ENCODE measurements at places on chromosomes 6 and 20.

- no peak for DNase-seq
These were observed 42.9 kb downstream of the C6orf132 start for GRCh38 chr6:42099340-42100028.

DNA sequence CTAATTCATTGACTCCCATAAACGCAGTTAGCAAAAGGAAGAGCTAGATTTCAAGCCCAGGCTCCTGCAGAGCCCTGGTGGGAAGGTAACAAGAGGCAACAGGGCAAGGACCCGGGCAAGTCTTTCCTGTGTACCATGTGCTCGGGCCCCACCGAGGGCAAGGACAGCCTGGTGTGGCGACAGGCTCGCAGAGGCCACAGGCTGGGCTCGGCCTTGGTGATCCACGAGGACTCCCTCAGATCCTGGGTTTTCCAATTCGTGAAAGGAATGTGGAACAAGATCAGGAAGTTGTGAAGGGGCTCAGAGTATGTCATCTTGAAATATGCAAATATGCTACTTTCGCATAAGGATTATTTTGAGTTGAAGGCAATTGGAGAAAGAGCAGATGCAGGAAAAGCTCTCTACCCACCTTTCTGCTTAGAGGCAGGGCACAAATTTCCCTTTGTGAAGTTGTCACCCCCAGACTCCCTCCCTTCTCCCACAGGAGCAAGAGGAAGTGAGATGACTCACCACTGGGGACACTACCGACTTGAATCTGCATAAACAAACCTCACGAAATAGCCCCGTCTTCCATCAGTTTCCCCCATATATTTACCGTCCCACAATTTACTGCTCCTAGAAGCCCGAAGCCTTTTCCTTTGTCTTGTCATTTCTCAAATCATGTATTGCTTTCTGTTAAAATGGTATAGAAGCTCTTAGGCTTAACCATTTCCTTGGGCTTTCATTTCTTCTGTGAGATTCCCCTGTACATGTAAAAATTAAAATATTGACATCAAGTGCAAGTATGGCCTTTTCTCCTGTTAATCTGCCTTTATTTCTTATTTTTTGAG is 79.0 kb downstream of the PSMG4 start:
- no peak for DNase-seq

DNA sequence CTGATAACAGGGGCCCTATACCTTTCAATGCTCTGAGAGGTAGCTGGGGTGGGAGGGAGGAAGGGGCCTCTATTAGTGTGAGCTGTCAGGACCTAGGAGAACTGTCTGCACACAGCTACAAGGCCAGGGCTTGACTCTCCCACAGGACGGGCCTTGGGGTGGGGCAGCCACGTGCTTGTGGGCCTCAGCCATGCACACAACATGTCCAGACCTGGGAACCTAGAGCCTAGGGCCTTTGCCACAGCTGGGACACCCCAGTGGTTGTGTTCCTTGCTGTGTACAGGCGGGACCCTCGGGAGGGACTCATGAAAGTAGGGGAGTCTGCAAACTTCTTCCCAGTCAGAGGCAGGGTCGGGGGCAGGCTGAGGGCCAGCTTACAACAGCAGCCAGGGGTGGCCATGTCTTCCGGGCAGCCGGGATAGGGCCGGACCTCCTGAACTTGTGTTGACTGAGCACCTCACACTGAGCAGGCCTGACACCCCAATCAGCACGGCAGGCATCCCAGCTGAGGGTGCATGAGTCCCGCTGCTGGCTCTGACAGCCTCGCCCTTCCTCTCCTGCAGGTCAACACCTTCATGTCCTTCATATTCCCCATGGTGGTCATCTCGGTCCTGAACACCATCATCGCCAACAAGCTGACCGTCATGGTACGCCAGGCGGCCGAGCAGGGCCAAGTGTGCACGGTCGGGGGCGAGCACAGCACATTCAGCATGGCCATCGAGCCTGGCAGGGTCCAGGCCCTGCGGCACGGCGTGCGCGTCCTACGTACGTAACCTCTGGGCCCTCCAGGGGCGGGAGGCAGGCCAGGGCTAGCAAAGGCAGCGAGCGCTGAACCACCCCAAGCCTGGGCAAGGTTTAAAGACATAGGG is 41.9 kb upstream of the MRGBP start:
- no peak for DNase-seq

GRCh38 chr20:47773371-47773786 is 11.9 kb downstream of the SULF2 start:
- DNase-seq, result no peak

DNA sequence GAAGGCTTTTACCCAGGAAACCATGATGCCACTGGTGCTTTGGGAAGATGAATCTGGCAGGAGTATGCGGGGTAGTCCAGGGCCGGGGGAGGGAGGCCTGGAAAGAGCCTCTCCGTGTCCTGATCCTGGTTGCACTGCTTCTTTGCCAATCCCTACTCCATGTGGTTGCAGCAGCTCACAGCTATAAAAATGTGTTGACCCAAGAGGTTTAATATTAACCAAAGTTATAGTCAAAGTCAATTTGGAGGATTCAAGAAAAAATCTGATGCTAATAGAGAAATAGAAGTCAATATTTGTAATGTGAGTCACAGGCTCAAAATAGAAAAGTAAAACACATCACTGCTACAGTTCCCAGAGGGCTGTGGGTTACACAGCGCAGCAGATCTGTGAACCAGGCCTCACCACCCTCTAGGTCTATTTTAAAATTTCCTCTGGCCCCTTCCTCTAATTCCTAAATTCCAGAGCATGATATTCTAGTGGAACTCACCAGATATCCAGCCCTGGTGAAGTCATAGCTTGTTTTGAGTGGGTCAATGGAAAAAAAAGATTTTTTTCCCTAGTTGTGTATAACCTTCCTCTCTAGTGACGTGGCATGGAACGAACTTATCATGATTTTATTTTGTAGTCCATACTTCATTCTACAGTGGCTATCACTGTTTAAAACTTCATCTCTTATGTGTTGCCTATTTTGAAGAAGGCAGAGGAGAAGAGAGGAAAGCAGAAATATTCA is 63.2 kb upstream of the BMP2 start:
- no peak for DNase-seq

Measured in HS-27A (cell line).